Astrocyte (in vitro differentiated cells and primary cell): ENCODE measurements at places on chromosomes 13 and 19.

DNA sequence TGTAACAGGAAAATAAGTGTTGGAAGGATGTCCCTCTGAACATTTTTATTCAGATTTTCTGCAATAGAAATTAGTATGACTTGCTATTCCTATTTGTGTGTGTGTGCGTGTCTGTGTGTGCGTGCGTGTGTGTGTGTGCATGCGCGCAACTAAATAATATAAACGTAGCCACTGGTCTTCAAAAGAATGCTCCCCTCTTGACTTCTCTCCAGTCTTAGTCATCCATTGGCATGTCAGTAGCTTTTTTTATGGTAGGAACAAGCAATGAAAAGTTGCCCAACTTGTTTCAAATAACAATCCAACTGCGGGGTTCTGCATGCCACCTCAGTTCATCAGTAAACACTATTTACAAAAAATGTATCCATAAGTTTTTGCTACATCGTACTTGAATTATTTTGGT, 249.6 kb downstream of the GPC6 start:
- peak; percentile 94 for DNase-seq

DNA sequence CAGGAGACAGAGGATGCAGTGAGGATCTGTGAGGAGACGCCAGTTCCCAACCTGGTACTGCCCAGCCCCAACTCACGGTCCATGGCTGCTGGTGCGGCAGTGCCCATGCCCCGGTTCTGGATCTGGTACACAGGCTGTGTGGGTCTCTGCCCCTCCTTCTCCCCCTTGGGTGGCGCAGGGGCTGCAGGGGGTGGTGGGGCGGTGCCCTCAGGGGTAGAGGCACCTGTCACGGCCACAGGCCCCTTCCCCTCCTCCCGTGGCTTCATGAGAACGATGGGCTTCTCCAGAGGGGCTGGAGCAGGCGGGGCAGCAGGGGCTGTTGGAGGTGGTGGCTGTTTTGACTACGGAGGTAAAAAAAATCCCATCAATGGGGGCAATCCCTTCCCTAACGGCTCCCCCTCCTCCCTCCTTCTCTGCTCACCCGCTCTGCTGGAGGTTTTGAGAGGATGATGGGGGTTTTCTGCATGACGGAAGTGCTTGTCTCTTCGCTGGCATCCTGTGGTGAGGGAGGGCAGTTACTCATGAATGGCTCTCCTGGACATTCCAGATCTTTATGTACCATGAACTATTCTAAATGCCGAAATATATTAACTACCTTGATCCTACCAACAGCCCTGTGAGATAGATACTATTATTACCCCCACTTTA, 7.1 kb downstream of the SMG9 start:
- DNase-seq, result no peak

DNA sequence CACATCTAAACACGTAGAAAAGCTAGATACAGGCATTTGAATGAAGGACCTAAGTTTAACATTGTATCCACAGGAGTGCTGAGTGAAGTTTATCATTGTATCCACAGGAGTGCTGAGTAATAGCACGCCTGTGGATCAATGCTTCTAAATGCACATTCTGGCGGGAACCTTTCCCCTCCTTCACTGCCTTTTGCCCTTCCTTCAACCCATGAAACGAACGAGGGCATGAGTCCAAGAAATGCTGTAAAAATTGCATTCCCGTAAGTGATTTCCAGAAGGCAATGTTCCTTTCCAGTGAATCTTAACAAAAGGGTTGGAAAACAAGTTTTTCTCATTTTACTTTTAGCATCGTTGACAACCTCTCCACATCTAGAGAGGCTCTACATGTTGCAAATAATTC, 88.1 kb downstream of the ZDHHC20 start:
- no peak for DNase-seq

DNA sequence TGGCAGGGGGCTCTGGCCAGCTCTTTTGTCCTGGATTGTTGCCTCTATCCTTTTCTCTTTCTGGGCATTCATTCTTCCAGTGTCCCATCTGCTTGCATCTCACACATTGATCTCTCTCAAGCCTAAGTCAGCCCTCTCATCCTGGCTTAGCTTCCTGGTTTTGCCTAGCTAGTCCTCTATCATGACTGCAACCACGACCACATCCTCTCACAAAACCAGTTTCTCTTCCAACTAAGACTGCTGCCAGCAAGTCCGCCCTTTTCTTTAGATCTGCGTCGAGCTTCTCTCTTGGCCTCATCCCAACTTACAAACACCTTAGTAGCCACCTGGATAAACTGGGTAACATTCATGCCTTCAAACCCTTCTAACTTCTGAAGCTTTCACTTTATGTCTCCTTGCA, 212.2 kb upstream of the HTR2A start:
- no peak for DNase-seq

DNA sequence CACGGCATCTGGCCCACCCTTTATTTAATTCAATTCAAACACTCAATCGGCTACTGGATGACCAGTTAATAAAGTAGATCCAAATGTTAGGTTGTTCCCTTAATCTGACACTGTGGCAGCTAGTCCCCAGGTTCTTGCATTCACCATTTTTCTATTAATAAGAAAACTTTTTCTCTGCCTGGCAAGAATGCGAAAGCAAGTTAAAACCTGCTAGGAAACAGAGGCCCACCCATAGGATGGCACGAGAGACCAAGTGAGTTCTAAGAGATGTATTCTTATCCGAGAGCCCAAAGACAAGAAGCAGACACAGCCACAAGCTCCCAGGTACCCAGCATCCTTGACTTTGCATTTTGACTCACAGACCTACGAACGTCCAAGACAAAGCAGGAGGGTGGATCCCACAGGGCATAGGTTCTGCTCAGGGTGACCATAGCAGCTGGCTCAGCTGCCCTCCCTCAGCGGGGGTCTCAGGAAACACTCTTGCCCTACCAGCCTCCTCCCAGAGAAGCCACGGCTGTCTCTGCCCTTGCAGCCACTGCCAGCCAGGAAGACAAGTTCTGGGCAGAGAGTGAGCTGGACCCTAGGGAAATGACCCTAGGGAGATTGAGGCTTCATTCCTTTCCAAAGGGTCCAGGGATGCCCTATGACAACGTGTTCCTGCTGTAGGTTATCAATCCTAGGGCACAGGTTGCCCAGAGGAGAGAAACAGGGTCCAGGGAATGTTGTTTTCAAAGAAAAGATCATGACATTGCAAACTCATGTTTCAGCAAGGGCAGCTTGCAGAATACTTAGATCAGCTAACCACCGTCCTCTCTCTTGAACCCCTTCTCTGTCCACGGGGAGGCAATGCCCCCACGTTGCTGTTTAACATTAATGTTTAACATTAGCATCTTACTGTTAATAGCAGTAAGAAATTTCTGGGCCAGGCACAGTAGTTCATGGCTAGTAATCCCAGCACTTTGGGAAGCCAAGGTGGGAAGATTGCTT, 147.2 kb upstream of the ZNF507 start:
- DNase-seq, result no peak

DNA sequence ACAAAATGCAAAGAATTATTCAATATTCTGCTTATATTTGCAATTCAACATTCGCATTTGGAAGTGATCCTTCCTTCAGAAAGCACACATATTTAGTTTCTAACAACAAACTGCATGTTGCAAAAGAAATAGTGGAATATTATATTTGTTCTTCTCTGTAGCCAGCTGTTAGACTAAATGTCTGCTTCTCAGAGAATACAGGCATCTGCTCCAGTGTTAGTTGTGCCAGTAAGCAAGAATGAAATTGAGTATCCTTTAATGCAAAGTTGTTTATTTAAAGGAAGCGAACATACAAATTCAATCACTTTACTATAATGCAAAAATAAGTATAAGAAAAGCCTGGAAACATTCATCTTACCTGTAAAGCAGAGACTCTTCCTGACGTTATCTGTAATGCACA, 663 bp downstream of the SLITRK6 start:
- DNase-seq, result no peak

DNA sequence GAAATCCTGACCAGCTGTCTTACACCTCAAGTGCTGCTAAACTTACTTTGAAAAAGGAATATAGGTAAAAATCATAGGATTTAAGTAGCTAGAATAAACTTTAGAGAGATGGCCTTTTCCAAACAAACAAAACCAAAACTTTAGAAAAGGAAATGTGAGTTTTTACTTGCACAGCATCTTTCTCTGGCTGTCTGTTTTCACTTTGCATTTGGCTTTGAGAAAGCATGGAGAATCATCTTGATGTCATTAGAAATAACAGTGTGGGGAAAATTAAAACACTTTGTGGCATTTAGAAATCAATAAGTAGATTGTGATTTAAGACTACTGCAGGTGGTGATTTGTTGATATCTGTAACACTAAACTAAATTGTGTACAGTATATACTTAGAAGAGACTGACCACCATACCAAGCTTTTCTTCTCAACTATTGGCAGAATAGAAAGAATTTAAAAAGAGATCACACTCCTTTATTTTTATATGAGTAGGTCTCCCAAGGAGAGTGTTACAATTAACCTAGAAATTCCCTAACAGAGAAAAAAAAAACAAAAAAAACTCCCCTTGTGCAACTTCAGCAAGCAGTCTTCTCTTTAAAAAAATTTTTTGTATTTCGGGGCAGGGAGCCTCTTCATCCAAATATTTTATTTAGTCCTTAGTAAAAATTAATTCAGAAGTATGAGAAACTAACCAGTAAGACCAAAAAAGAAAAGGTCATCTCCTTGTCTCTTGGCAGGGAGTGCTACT, 6.1 kb downstream of the WDFY2 start:
- DNase-seq, result no peak
